ENCODE measurements at places on chromosomes 12 and 14.

- DNase-seq, result peak; percentile 66
These were observed at the start of gene PRKD1 for GRCh38 chr14:29927376-29928116. TSS of gene PRKD1 (minus strand) at chr14:29927847.

- DNase-seq, result no peak
These were observed 122.0 kb upstream of the CCND2 start for GRCh38 chr12:4151362-4152121.

DNA sequence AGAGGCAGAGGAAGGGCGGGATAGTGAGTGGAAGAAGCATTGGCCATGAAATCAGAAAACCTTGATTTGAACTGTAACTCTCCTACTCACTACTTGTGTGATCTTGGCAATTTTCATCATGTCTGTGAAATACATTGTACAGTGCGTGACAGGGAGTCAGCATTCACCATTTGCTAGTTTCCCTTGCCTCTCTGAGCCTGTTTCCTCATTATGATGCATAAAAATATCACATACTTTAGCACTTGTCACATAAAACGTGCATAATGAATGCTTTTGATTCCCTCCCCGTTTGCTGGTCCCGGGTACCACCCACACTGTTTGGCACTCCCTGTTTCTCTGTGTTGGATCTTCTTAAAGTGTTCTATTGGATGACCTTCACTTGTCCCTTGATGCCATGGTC, 101.1 kb upstream of the FRMD6 start:
- no peak for DNase-seq

DNA sequence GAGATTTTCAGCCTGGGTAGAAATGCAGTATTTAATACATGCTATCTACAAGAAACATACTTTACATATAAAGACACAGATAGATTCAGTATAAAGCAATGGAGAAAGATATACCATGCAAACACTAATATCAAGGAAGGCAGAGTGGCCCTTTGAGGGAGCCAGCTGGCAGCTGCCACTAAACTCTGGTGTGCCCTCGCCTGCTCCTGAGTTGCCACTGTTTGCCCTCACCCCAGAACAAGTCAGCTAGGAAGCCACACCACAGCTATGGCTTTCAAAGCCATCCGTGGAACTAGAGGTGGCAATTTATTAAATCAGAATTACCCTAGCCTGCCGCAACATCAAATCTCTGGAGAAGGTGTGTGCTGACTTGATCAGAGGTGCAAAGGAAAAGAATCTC, 18.3 kb downstream of the PXN start:
- no peak for DNase-seq

- no peak for DNase-seq
These were observed 410.3 kb upstream of the LMO3 start for GRCh38 chr12:17016116-17016864.

GRCh38 chr12:14393751-14394150, 28.3 kb downstream of the ATF7IP start:
- DNase-seq, result peak; percentile 46

- DNase-seq, result no peak
These were observed 54.6 kb upstream of the ARHGAP5 start for GRCh38 chr14:32022525-32022924.

DNA sequence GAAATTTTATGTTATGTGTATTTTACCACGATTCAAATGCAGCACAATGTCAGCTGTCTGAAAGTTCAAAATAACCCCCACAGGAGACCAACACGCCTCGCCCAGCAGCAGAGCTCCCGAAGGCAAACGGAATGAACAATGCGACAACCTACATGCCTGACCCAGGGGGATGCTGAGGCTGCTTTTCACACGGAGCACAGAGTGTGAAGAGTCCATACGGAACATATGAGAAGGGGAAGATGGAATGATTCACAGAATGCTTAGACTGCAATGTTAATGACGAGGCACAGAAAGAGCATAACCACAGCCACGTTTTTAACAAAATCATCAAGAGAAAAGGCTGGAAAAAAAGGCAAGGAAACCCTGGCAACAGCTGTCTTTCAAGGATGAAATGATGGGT, 22.6 kb downstream of the ZFYVE21 start:
- peak; percentile 63 for DNase-seq

- peak; percentile 56 for DNase-seq
These were observed 200.7 kb downstream of the SLC2A13 start for GRCh38 chr12:39905152-39905551.

DNA sequence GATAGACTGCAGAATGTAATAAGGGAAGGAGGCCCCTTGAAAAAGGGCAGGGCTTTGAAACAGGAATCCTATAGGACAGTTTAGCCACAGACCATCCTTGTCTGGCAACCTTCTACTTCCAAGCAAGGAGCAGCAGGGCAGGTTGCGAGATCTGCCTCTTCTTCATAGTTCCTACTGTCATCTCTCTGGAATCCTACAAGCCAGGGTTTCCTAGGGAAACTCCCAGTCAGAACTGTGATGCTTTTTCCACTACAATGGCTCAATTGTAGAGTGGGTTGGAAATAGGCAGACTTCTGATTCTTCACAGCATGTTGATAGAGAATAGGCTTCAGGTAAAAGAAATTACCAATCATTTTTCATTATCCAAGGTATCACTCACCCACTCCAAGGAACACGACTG, 186.3 kb downstream of the DACT1 start:
- DNase-seq, result peak; percentile 49

- DNase-seq, result no peak
These were observed 165.8 kb downstream of the ESRRB start for GRCh38 chr14:76541594-76542219.

DNA sequence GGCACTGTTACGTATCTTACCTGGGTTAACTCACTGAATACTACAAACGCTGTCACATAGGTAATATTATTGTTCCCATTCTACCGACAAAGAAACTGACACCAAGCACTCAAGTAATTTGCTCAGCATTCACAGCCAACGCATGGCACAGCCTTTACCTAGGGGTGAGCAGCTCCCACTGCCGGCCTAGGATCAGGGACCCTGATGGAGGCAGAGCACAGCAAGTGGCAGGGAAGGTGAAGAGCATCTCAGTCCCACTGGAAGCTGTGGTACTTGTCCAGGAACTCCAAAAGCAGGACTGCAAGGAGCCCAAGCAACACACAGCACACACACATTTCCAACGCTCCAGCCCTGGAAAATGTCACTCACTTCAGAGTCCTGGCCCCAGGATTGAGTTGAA, 111.8 kb upstream of the CDKN3 start:
- no peak for DNase-seq

DNA sequence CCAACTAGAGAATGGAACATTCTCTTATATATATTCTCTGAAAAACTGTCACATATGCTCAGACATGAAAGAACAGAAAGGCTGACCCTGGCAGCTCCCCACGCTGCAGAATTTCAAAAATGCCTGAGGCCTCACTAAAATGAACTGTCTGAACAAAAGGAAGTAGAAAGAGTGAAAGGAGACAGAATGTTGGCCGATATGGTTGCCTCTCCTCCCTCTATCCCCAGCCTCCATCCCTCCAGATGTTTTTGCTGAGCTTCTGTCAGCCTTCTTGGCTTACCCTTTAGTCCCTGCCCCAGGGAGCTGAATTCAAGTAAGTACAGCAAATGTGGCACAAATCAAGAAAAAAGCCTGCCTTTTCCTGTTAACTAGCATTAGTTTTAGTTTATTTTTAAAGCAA, 6.9 kb downstream of the SMCO2 start:
- no peak for DNase-seq

GRCh38 chr14:24964591-24964990, 85.4 kb downstream of the STXBP6 start:
- DNase-seq, result no peak
